CD4-positive, alpha-beta T cell treated with Interleukin-15 for 1 hour (primary cell): ENCODE measurements at places on chromosomes 2 and 18.

DNA sequence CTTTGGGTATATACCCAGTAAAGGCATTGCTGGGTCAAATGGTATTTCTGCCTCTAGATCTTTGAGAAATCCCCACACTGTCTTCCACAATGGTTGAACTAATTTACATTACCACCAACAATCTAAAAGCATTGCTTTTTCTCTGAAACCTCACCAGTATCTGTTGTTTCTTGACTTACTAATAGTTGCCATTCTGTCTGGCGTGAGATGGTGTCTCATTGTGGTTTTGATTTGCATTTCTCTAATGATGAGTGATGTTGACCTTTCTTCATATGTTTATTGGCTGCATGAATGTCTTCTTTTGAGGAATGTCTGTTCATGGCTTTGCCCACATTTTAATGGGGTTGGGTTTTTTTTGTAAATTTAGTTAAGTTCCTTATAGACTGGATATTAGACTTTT, 382.6 kb upstream of the ZNF804A start:
- no peak for DNase-seq

- DNase-seq, result no peak
Measured at GRCh38 chr2:222973237-222973636, 78.8 kb upstream of the KCNE4 start.

- DNase-seq, result no peak
Measured at GRCh38 chr2:144597894-144598593, 78.1 kb upstream of the ZEB2 start.

DNA sequence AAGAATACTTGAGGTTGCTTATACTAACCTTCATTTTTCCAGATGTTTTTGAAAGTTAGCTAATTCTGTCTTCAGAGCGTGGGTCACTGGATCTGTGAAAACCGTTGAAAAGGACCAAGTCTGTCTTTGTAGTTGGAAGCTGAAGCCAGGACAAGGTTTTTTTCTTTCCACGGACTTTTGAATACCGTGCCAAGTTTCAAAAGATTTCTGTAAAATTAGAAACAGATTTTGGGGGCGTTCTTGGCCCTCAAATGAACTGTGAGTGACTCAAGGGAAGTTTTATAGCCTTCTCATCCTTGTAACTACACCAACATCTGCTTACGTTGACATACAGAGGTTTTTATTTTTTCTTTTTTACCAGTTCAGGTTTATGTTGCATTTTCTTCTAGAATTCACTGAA, at the start of gene FAP:
Gene FAP (minus strand): TSS at position 152 of the 400 bp plus-strand sequence. CDS start 118 bp downstream, at position 34.
- no peak for DNase-seq
